Lung (tissue), 17 donors: ENCODE measurements at places on chromosomes 3 and 15. TPM values are rescaled to one million over a fixed set of nuclear protein-coding genes. Genes with fewer than 3 reads are reported as not detected.

- DNase-seq = no peak
These were observed 13.6 kb upstream of the CORO2B start for GRCh38 chr15:68565234-68565633.

DNA sequence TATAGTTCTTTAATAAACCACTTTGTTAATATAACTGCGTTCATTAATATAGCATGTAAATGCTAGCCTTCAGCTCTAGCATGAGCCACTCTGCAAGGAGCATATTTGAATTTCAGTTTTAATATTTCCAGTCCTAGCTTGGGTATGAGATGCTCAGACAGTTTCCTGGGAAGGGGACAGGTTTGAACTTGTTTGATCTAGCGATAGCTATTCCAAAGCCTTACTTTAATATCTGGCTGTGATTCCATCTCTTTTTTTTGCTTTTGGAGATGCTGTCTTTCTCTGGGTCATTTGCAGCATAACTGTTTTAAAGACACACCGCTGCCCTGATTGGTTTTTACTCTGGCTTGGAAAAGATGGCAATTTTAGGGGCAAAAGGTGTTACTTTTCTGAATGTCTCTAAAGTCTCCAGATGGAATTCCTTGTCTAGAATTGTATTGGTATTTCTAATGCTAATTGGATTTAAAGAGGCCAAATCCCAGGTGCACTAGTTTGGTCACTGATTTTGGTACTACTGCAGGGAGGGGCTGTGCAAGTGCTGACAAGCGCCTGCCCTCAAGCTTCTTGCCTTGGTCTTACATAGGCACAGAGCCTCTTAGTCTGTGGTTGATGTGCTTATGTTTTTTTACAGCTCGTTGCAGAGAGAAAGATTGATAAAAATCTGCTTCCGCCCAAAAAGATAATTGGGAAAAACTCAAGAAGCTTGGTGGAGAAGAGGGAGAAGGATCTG lies 2.8 kb downstream of the NISCH start:
- no peak for DNase-seq

GRCh38 chr3:130835483-130835882 lies 58.4 kb upstream of the ATP2C1 start:
- DNase-seq = no peak

GRCh38 chr3:188077160-188077799 lies 76.7 kb upstream of the LPP start:
- no peak for DNase-seq

GRCh38 chr3:43854283-43854682 lies 163.5 kb downstream of the ABHD5 start:
- no peak for DNase-seq

GRCh38 chr3:138362538-138362937 lies 14.2 kb downstream of the MRAS start:
- DNase-seq = no peak

Gene PDIA3
- polyA plus RNA-seq = 365 TPM

Gene OIP5
- polyA plus RNA-seq = 1.2 TPM
